Stimulated activated CD4-positive, alpha-beta T cell treated with anti-CD3 and anti-CD28 coated beads, Interleukin-2, amount 100 ng/mL, for 4 hours (primary cell): ENCODE measurements at places on chromosomes 6 and 20.

DNA sequence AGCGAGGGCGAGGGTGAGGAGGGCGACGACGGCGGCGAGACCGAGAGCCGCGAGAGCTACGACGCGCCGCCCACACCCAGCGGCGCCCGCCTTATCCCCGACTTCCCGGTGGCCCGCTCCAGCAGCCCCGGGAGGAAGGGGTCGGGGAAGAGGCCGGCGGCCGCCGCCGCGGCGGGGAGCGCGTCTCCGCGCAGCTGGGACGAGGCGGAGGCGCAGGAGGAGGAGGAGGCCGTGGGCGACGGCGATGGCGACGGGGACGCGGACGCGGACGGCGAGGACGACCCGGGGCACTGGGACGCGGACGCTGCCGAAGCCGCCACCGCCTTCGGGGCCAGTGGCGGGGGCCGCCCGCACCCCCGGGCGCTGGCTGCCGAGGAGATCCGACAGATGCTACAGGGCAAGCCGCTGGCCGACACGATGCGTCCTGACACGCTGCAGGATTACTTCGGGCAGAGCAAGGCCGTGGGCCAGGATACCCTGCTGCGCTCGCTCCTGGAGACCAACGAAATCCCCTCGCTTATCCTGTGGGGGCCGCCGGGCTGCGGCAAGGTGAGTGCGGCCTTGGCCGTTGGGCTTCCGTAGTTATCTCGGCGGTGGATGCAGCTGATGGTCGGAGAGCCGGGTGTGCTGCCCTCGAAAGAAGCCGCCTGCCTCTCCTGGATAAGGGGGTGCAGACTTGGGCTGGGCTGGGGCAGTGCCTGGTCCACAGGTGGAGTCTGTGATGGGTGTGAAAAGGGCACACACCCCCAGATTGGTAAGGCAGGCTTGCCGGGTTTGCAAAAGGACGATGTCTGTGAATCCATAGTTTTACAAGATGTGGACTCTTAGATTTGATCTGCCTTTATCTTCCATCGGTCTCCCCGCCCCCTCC is 938 bp downstream of the WRNIP1 start:
- DNase-seq: peak; percentile 22

GRCh38 chr6:40963019-40963418 is 76.0 kb downstream of the UNC5CL start:
- no peak for DNase-seq

- no peak for DNase-seq
Measured at GRCh38 chr20:10286356-10286755, 67.7 kb downstream of the SNAP25 start.

- no peak for DNase-seq
Measured at GRCh38 chr6:27101824-27102223, 145.7 kb upstream of the PRSS16 start.

- no peak for DNase-seq
Measured at GRCh38 chr6:44458551-44458950, 71.0 kb downstream of the CDC5L start.

DNA sequence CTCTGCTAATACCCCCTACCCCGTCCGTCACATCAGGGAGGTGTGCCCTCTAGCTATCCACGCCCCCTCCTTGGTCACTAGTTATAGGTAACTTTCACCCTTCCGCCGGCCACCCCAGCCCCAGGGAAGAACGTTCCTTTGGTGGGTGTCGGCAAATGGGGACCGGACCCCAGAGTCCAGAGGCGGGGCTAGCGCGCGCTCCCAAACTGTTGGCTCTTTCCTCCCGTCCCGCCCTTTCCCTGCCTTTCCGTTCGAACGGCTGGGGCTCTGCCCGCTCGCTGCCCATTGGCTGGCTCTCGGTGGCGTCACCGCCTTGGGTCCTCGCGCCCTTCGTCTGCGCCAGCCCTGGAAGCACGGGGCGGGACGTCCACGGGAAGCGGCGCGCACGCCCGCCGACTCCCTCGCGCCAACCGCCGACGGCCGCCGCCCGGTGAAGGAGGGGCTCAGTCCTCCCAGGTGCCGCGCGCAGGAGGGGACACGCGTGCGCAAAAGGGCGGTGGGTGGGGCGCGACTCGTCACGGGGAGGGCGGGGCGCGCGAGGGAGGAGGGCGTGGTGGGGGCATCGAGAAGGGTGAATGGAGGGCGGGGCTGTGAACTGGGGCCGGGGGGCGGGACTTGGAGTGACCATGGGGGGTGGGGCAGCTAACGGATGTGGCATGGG is 634 bp upstream of the PHF1 start:
- peak; percentile 94 for DNase-seq

GRCh38 chr6:142913036-142913510 is 31.9 kb downstream of the HIVEP2 start:
- no peak for DNase-seq

GRCh38 chr6:68724060-68724459 is 89.0 kb downstream of the ADGRB3 start:
- no peak for DNase-seq

GRCh38 chr6:28711788-28712341 is 186.2 kb downstream of the GPX5 start:
- no peak for DNase-seq

GRCh38 chr6:45493761-45494160 is 116.0 kb upstream of the SUPT3H start:
- no peak for DNase-seq

GRCh38 chr20:51653226-51653625 is 110.7 kb upstream of the NFATC2 start:
- no peak for DNase-seq

DNA sequence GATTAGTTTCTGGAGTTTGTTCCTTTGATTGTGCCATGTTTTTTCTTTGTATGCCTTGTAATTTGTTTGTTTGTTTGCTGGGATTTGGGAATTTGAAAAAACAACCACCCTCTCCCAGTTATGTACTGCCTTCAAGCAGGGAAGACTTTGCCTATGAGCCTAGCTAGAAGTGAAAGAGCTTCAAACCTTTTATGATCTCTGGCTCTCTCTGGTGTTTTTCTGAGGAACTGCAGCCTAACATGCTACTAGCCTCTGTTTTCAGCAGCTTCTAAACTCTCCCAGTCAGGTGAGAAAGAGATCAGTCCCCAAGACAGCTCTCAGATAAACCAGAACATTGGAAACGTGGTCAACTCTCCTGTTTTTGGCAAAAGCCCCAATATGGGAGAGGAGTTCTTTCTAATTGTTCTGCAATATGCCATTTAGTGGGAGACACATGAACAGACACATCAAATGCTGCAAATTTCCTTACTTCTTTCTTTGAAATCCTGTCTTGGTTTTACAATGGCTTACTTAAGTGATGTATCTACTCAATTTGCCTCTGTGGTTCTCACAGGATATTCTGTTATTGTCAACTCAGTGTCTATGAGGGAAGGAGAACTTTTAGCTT is 58.9 kb upstream of the SERINC1 start:
- peak; percentile 27 for DNase-seq

- no peak for DNase-seq
Measured at GRCh38 chr20:23264545-23264944, 86.0 kb upstream of the NXT1 start.

- no peak for DNase-seq
Measured at GRCh38 chr6:110826236-110827129, 11.2 kb upstream of the CDK19 start.

GRCh38 chr6:161422710-161423680 is 149.1 kb upstream of the AGPAT4 start:
- no peak for DNase-seq

GRCh38 chr6:165376100-165376499 is 66.7 kb upstream of the C6orf118 start:
- DNase-seq: no peak

DNA sequence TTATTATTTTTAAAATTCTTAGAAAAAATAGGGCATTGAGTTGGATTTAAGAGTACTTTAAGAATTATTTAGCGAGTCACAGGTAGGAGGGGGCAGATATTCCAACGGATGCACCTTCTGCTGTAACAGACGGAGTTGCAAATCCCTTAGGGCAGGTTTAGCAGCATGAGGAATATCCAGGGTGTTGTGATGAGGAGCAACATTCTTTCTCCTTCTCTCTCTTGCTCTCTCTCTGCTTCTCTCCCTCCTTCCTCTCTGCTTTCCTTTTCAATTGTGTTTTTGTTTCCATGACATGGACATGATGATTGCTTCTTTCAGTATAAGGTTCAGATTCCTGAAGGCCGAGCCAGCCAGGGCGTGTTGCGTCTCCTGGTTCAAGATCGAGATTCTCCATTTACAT is 28.9 kb downstream of the CDH26 start:
- no peak for DNase-seq

DNA sequence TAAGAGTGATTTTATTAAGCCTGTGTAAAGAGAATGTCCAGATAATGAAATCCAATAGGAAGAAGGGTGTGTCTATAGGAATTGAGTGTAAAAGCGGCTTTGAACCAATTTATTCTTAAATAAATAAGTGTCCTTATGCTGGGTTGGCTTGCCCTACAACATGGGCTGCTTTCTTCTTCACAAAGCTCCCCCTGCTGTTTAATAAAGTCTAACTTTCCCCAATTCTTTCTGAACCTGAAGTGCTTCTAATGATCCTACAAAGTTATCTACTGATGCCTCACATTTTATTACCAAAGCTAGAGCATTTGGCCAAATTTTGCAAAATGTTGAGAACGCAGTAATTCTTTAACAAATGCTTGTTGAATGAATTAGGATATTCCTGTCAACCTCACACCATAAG is 36.3 kb upstream of the SIRT5 start:
- DNase-seq: no peak

DNA sequence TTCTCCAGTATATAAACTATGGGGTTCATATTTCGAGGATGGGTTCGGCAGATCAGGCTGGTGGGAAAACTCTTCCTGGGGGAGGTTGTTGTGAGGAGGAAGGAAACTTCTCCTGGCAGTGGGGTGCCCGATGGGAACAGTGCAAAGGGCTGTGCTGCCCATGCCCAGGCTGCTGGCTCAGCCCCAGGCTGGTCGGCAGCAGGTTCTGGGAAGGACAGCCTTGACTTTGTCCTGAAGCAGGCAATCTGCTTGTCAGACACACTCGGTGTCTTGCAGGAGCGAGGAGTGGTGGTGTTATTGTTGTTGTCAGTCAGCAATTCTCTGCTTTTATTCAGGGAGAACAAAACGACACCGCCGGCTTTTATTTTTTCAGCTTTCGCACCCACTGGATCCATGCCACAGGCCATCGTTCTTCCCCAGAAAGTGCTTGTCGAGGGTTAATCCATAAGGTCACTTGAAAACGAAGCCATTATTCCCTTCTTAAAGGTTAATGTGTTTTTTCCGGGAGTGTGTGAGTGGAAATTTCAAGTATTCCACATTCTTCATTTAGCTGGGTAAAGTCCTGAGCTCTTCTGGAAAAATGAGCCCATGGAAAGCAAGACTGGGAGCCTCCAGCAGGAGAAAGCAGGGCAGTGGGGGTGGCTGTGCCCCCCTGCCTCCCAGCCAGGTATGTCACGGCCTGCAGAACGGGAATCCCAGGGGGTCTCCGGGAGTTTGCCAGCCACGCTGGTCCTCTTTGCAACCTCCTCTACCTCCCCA is 57.0 kb upstream of the STX16 start:
- DNase-seq: no peak

DNA sequence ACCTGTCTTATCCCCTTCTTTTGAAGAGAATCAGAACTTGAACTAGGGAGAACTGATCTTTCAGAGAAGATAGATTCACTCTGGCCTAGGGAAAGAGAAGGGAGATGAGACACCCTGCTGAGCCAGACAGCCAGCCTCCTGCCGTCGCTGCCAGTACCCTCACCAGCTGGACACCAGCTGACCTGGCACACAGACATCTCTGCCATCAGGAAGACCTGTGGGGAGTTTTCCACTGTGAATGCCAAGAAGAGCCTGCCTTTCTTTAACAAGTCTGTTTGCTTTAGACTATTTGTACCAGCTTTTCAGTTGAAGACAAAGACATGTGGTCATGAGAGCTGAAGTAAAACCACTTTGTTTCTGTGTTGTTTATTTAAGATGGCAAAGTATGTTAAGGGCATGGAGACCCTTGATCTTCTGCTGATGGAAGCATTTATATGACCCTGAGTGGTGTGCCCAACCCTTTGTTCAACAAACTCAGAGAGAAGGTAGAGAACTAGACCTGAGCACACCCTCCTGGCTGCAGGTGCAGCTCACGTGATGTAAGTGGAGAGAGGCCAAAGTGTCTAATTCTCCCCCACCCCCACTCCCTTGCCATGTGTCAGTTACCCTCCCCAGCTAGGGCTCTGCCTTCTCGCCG is 82.3 kb upstream of the SLC24A3 start:
- DNase-seq: no peak

DNA sequence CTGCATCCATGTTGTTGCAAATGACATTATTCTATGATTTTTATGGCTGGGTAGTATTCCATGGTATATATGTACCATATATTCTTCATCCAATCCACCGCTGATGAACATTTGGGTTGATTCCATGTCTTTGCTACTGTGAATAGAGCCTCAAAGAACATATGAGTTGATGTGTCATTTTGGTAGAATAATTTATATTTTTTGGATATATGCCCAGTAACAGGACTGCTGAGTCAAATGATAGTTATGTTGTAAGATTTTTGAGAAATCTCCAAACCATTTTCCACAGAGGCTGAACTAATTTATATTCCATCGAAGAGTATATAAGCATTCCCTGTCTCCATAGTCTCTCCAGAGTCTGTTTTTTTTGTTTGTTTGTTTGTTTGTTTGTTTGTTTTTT is 1373.5 kb downstream of the GRIK2 start:
- no peak for DNase-seq

DNA sequence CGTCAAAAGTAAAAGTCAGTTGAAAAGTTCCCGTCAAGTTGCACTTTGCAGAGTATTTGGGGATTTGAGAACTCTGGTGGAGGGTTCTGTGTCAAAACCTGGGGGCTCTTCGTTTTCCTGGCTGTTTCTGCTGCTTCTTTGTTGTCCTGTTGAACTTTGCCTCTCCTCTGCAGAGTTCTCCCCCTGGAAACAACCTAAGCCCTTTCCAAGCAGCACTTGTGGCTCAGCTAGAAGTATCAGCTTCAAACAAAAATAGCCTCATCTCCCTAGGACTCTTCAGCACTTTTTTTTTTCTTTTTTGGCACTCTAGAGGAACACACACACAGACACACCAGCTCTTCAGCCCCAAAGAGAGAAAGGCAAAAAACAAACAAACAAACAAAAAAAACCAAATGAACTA is at the start of gene TRDN:
TSS of gene TRDN (minus strand) at position 169 of the 400 bp plus-strand sequence. CDS start 175 bp downstream, outside the sequence.
- DNase-seq: no peak

DNA sequence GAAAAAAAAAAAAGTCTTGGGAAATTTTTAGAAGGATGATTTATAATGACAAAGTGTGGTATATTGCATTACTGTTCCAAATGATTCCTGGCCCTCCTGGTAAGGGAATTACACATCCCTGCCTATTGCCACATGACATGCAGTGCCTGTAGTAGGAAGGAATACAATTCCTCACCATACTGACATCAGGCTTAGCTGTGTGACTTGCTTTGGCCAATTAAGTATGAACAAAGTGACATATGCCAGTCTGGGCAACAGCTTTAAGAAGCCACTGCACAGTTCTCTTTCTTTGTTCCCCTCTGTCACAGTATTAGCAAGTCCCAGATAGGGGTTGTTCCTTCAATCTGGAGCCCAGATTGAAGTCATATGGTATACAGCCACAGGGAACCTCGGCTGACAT is 100.5 kb downstream of the KIF13A start:
- DNase-seq: no peak

- DNase-seq: no peak
Measured at GRCh38 chr20:10504608-10504993, 69.5 kb downstream of the SLX4IP start.
